ENCODE measurements at places on chromosomes 2 and 18.

DNA sequence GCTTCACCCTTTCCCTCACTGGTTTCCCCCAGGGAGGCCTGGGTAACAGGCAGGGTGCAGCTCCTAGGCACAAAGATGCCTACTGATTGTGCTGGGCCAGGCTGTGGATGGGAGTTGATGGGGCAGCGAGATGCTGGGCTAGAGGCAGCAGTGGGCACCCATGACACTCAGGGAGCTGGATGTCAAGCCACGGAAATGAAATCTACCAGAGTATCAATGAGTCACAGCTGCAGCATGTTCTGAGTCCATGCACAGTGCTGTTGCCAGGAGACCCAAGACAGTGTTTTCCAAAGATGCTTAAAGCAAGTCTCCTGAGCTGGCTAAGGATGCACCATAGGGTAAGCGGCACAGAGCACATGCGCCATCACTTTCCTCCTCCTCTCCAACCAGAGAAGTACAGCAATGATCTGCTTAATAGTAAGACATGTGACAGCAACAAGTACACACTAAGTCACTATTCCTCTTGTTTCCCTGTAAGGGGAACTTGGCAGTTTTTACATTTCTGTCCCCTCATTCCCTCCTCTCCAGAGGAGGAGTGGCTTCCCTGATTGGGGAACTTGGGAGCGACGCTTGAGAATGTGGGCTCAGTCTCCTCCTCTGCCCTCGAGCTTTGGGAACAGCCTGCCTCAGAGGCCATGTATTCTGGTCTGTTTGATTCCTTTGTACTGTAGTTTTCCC is 57.2 kb downstream of the CDC42EP3 start:
- DNase-seq = peak; percentile 89

DNA sequence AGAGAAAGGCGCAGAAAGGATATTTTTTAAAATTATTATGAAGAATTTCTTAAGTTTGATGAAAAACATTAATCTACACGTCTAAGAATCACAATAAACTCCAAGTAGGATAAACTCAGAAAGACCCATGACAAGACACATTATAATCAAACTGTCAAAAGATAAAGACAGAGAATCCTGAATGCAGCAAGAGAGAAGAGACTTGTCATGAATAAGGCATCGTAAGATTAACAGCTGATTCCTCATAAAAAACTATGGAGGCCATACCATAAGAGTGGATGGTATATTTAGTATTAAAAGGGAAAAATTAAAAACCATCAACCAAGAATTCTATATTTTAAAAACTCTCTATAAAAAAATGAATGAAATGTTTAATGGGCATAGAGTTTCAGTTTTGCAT is 39.1 kb downstream of the SRBD1 start:
- DNase-seq = no peak

DNA sequence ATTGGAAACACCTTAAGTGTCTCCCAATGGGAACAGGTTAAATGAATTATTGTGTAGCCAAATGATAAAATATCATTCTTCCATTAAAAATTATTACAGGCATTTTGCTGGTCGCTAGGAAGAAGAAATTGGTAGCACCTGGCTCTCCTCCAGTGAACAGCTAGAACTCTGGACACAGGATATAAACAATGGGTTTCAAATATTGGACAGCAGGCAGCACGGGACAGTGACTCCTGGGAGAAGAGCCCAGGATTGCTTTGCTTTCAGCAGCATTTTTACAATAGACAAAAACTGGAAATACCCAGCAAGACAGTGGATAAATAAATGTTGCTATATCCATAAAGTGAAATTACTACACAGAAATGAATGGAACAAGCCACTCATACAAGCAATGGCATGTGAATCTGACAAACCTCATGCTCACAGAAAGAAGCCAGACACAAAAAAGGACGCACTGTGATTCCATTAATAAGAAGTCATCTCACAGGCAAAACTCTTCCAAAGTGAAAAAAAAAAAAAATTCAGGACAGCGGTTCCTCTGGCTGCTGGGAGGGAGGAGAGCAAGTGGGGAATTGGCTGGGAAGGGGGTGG is 50.5 kb downstream of the LAMA1 start:
- DNase-seq = no peak

GRCh38 chr2:168461942-168462331 is 5.9 kb downstream of the CERS6 start:
- DNase-seq = no peak

- DNase-seq = no peak
These were observed 114.8 kb downstream of the RDH14 start for GRCh38 chr2:18445433-18446320.

GRCh38 chr18:75507636-75508035 is 80.1 kb upstream of the SMIM21 start:
- no peak for DNase-seq

DNA sequence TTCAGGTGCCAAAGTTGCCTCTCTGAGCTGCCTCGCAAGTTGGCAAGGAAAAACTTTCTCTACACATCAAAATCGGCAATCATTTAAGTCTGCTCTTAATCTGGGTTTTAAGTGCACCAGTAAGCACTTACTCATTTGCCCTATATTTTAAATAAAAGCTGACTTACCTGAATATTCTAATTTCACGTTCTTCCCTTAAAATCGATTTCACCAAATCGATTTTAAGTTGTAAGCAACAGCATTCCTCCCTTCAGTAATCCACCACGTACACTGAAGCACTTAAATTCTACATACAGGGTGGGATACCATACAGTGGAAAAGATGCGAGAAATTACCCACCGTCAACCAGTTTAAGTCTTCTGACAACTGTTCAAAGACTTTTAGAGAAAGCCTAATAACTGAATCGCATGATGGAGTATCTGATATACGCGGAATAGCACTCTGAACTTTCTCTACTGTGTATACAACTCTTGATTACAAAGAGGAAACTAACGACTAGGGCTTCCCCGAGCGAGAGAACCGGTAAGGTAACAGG is 1.6 kb downstream of the PPP3R1 start:
- no peak for DNase-seq

DNA sequence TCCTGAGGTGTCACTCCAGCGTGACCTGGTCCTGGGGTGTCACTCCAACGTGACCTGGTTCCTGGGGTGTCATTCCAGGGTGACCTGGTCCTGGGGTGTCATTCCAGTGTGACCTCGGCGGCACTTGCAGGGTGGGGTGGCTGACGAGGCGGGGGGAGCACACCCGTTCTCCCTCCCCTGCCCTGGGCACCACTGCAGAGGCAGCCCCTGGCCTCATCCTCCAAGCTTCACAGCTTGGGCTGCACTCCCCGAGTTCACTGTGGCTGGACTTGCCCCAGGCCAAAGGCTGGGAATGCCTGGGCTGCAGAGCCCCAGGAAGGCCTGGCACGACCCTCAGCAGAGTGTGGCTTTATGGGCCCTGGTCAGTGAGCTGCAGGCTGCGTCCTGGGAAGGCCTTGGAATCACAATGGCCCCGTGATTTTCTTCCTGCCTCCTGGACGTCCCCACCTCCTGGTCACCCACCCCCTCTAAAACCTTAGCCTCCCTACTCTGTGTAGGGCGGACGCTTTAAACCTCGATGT is 88.3 kb downstream of the NFATC1 start:
- DNase-seq = no peak

DNA sequence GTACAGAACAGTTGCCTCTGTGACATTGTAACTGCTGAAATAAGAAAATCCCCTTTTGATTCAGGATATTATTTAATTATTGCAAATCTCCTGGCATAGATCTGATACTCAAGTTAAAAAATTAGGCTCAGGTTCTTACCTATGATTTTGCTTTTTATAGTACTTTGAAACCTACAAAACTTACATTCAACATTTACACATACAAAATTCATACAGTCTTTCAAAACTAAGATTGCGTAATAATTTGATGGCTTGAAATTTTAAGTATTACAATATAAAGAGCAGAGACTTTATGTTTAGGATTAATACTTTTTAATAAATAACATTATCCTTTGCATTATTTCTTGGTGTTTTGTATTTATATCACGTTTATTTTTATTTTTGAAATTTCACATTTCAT is 291.1 kb downstream of the CCDC102B start:
- DNase-seq = no peak

DNA sequence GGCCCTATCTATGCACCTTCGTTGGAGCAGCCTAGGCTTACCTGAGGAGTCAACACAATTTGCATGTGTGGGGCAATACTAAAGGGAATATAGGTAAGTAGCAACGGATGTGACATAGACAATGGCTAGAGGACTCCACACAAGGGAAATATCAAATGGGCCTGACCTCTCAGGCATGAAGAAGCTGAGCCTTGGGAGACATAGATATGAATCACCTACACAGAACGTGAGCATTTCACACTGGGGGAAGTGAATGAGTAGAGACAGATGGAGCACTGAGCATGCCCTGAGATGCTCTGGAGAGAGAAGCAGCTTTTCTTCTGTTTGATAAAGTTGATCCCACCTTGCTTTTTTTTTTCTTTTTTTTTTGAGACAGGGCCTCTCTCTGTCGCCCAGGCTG is 97.9 kb downstream of the ATL2 start:
- no peak for DNase-seq

DNA sequence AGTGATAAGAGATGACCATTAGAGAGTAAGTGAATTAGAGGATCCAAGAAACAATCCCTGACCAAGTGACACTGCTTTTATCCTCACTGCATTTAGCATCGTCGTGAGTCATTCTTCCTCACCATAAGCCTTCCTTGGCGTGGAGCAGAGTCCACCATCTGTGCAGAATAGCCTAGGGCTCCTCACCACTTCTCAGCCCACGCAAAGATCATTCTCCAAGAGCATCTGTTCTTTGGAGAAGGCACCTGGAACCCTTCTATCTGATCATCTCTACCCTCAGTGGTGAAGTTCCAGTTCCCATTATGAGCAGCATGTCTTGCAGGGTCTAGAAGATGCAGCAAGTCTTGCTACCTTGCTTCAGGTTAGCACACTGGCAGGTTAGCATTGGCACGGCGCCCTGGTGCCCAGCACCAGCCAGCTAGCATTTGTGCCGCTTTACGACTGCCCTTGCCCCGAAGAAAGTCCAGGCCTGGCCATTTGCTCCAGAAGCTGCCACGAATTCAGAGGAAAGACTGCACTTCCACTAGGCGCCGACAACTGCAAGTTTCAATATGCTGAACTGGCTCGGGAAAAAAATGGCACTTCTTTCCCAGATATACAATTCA is 225.8 kb downstream of the TTC32 start:
- peak; percentile 46 for DNase-seq

DNA sequence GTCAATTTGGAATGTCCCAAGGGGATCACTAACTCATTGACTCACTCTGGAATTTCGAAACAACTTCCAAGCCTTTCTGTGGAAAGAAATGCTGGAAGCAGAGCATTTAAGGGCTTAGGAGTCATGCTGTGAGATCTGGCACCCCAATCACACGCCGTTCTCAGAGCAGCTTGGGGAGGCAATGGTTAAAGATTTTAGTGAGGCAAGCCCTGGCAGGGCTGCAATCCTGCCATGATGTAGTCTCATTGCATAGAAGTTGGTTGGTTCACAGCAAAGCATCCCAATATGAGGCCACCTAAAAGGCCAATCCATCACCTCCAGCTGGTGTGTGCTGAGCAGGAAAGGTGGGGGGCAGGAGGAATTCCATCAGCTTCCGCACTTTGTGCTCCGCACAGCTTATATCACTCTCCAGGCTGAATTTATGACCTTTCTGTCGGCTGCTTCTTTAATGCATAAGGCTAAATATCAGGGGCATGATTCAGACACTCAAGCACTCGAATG is 1043.9 kb upstream of the POU3F3 start:
- no peak for DNase-seq

GRCh38 chr2:24337890-24338289 is 22.4 kb downstream of the ITSN2 start:
- no peak for DNase-seq

- no peak for DNase-seq
These were observed 109.6 kb upstream of the FSIP2 start for GRCh38 chr2:185628985-185629384.

- DNase-seq = no peak
These were observed 51.2 kb downstream of the CLIP4 start for GRCh38 chr2:29166242-29167039.

GRCh38 chr2:181657379-181657778 is 474 bp upstream of the CERKL start:
- DNase-seq = no peak

DNA sequence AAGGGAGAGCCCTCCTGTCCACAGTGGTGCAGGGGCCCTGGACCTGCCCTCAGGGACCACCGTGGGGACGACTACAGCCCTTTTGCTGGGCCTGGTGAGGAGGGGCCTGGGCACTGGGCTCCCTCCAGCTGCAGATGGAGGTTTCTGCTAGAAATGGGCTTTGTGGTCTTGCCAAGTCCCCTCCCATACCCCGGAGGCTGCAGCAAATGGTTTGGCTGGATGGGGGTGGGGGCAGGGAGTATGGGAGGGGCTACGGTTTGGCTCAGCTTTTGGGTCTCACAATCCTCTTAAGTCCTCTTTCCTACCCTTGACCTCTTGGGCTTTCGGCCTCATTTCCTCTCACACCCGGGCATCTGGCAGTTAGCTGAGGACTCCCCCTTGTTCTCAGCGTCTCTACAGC is 21.7 kb downstream of the TET3 start:
- no peak for DNase-seq

DNA sequence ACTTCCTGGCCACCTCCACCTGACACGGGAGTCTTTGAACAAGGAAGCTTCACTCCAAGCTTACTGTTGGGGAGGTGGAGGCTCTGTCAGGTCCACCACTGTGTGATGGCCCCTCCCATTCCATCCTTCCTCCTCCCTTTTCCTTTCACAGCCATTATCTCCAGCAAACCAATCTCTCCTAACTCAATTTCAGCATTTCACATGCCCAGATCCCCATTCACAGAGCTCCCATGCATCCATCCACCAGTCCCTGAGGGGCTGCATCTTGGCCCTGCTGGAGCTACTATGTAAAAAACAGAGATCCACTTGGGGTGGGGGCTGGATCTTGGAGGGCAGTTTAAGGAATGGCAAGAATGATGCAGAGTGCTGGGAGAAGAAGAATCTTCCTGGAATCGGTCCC is 129.0 kb upstream of the COPS8 start:
- no peak for DNase-seq

DNA sequence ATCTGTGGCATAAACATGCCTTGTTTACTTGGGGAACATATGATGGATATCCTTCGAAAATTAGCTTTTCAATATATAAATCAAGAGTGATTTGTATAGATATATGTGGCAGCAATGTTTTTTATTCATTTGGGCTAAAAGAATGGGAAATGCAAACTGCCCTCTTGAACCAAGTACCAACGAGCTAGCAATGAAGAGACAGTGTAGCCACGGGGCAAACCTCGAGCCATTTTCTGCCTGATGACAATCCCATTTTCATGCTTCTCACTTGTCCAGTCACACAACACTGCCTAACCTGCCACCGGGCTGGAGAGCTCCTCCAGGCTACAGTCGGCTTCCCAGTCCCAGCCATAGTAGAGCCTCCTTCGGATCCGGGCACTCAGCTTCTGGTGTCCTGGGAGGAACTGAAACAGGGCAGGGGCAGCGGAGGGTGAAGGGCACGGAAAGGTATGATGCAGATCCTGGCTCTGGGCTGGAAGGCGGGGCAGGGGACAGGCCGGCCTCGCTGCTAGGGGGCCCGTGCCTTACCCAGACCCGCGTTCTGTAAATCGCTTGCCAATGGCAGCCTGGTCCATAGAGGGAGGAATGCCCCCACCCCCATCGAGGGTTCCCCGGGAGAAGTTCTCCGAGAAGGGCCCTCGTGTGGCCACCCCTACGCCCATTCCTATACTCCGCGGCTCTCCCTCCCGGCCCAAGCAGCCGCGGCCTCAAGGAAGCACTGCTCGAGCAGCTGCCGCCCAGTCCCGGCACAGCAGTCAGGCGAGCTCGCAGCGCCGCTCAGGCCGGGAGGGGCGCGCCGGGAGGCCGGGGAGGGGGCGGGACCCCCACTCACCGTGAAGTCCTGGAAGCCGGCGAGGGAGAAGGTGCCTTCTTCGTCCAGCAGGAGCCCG is 552 bp downstream of the CNPPD1 start:
- DNase-seq = no peak
